ENCODE measurements at places on chromosomes 4 and X.

- DNase-seq: no peak
Measured at GRCh38 chr4:110296892-110297291, 98.5 kb upstream of the ELOVL6 start.

DNA sequence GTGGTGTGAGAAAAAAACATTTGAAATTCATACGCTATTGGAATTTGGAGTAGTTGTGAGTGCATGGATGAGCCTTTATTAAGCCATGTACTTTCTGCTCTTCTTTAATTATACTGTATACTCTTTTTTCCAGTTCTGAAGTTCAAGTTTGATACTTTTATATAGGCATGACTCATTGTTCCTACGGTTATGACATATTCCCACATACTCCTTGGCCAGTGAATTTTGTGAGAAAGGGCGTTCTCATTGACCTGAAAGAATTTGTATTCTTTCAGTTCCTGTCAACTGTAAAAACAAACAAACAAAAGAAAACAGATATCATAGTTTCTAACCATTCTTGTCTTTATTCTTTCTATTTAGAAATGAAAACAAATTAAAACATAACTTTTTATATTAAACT lies 407.3 kb downstream of the MAPK10 start:
- DNase-seq: no peak

- DNase-seq: peak; percentile 38
Measured at GRCh38 chrX:19904778-19905367, 17.5 kb upstream of the SH3KBP1 start.

DNA sequence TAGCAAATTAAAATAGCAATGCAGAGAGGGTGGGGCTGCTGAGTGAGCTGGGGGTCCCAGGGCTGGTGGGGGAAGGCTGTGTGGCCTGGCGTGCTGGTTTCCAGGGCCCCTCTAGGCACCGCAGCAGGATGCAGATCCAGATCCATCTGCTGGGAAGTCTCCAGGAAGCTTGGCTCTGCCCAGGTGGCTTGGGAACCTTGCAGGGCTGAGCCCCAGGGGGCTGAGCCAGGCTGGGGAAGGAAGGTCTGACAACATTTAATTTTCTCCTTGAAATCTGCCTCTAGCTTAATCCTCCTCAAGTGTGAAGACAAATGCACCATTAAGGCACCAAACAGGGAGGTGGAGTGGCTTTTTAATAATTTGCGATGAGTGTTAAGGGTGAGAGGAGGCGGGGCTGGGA lies 31.7 kb downstream of the SORCS2 start:
- no peak for DNase-seq

- DNase-seq: no peak
Measured at GRCh38 chrX:154348646-154349358, 25.6 kb downstream of the FLNA start.

- DNase-seq: no peak
Measured at GRCh38 chrX:19063030-19063429, 59.2 kb downstream of the ADGRG2 start.

- DNase-seq: no peak
Measured at GRCh38 chr4:102843273-102843672, 15.9 kb upstream of the UBE2D3 start.

DNA sequence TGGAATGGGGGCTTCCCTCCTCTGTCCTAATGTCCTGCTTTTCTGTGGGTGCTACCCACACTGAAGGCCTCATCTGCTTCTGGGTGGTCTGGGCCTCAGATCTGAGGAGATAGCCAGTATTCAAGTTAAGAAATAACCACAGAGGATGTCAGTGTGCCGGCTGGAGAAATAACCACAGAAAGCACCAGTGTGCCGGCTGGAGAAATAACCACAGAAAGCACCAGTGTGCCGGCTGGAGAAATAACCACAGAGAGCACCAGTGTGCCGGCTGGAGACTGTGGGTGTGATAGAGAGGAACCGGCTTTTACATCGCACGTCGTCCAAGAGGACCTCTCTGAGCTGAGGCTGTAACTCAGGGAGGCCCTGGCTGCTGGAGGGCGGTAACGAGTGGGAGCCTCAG lies 65.7 kb upstream of the PSAPL1 start:
- no peak for DNase-seq

DNA sequence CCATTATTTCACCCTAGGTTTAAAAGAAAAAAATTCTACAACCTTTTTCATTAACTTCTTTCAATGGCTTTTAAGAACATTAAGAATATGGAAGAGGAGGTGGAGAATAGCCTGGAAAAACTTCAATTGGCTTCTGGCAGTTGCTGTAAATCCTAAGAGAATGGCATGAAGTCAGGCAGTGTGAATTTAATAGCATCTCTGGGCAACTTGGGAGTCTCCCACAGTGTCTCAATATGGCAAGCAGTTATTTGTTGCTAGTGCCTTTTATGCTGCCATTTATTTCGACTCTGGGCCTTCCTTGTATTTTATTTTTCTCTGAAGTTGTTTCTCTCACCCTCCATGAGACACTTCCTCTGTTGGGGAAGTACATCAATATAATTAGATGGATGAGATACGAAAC lies 322.1 kb downstream of the CBLL2 start:
- DNase-seq: no peak

DNA sequence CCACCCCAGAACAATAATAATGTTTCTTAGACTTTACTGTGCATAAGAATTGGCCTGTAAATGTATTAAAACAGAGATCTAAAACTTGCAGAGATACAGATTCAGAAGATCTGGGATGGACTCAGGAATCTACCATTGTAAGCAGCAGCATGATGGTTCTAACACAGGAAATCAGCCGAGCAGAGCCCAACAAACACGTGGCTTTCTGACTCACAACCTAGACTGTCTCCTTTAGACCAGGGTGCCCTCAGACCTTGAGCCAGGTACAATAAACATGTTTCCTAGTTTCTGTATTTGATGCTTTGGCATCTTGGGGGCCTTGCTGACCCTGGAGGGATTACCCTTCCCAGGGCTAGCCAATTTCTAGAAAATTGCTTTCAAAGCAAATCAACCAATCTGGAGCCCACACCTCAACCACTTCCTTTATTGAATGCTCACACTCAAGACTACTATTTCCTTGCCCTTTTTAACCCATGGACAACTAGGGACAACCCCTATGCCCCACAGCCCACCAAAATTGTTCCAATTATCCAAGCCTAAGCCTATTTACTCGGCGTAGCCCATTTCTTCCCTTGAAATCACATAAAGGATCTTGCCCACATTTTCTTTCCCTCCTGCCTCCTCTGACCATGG lies 80.5 kb downstream of the TBC1D9 start:
- DNase-seq: no peak

- no peak for DNase-seq
Measured at GRCh38 chr4:76435528-76436319, 695 bp downstream of the SHROOM3 start.

- no peak for DNase-seq
Measured at GRCh38 chr4:23390246-23390645, 499.6 kb downstream of the PPARGC1A start.

GRCh38 chr4:52889354-52889753 lies 27.2 kb downstream of the RASL11B start:
- no peak for DNase-seq

DNA sequence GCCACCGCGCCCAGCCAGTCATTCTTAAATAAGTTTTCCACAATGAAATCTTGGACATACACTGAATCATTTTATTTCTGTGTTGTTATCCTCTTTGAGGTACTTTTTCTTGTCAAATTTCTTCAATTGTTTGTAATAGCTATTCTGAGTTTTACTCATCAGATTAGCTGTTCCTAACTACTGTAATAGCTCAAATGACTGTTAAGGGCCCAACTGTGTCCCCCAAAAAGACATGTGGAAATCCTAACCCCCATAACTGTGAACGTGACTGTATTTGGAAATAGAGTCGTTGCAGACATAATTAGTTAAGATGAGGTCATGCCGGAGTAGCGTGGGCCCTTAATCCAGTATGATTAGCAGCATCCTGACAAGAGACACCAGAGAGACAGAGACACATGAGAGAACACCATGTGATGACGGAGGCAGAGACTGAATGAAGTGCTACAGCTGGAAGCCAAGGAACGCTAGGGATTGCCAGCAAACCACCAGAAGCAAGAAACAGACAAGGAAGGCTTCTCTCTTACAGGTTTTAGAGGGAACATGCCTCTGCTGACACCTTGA lies 22.9 kb downstream of the ACOT9 start:
- DNase-seq: no peak

- no peak for DNase-seq
Measured at GRCh38 chr4:67320645-67321044, 224.7 kb downstream of the CENPC start.

DNA sequence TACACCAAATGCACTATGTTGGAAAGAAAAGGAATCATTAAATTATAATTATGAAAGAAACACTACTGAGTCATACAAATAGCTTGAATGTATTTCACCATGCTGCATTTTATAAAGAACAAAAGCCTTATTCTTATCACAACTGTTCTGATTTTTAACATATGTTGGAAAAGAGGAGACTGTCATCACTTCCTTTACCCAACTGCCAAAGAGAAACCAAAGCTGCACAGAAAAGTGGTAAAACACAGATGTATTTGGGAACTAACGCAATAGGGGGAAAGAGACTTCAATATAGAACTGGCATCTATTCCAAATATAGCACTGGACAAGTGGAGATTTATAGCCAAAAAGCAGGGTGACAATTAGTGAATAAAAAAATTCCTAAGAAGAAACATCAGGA lies 181.0 kb downstream of the SPANXN3 start:
- no peak for DNase-seq

DNA sequence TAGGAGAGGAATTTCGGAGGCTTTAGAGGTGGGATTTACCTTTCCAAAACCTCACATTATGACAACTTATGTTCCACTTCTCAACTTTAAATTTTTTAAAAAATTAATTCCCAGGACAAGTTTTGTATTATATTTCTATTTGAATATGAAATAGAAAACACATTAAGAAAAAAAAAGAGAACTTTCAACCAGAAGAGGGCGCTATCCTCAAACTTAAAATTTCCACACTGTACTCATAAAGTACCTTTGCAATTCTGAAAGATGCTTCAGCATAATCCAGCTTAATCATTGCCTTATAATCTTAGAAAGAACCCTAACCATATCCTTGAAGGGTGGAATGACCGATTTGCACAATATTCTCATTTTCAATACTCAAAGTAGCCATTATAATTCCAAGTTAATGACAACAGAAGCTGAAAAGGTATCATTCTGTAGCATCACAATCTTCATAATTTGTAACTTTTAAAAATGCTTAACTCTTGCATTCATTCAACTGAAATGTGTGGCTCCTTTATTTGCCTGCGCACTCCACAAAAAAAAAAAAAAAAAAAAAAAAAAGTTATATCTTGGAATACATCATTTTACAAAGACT lies 158.0 kb downstream of the KCNIP4 start:
- DNase-seq: peak; percentile 9

GRCh38 chrX:97909245-97909644 lies 1025.5 kb downstream of the RPA4 start:
- peak; percentile 61 for DNase-seq

GRCh38 chrX:129932821-129933321 lies 26.9 kb downstream of the UTP14A start:
- peak; percentile 1 for DNase-seq

- no peak for DNase-seq
Measured at GRCh38 chrX:24229976-24230375, 80.4 kb downstream of the ZFX start.

- DNase-seq: no peak
Measured at GRCh38 chrX:13339607-13340006, 19.8 kb upstream of the ATXN3L start.

DNA sequence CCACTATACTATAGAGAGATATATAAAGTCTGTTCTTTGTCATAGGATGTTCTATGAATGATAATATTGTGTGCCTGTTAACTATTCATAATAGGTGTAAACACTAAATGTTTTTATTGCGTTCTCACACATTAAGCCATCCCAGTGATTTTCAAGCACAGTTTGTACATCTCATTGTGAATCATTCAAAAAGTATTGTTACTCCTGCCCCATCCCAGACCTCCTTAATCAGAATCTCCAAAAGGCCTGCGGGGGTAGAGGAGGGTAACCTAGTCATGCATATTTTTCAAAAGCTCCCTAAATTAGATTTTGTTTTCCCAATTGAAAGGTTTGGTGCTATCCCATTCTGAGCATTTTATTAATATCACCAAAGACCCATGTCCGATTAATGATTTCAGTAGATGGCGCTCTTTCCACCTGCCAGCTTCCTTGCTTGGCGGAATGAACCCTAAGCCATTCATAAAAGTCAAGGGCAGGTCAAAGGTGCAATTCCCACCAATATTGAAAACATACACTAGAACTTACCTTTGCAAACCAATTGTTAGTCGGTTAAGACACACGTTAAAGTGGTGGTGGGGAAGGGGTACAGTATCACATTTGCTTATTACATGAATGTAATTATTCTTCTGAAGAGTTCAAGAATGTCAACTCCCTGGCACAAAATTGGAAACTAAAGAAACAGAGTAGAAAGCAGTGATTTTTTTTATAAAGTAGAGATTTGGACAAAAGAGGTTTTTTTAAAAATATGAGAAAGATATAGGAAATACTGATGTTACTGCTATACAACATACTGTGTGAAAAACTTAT lies 5.8 kb upstream of the TET2 start:
- DNase-seq: no peak

GRCh38 chr4:111650674-111651086 lies 494.6 kb upstream of the FAM241A start:
- DNase-seq: no peak

DNA sequence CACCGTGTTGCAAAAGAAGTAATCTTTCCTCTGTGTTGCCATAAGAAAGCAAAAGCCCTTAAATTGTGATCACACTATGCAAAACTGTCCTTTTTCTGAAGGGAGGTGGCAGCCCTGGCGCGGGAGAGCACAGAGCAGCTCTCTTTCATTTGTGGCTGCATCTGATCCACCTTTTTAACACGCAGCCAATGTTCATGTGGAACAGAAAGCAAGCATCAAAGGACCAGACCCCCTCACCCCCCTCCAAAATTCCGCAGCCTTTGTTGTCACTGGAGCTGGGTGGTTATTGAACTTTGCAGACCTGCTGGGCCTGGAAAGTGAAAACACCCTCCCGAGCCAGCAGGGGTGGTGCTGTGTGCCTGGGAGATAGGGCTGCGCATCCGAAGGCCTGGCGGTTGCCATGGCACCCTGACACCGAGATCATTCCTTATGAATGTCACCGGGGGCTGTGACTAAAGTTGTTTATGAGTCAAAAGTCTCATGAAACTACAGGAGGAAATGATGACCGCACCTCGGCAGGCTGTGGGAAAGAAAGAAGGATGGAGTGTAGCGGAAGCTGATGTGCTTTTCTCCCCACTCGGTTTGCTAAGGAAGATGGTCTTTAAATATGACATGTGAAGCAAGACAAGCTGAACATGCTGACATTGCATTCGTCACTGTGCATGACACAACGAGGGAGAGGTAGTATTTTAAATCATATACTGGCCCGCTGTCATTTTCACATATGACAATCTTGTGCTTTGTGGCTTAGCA lies 367.4 kb downstream of the UNC5C start:
- peak; percentile 6 for DNase-seq

GRCh38 chrX:130124577-130124976 lies 14.3 kb upstream of the ELF4 start:
- DNase-seq: no peak

- no peak for DNase-seq
Measured at GRCh38 chr4:71095545-71095944, 102.1 kb downstream of the DCK start.

DNA sequence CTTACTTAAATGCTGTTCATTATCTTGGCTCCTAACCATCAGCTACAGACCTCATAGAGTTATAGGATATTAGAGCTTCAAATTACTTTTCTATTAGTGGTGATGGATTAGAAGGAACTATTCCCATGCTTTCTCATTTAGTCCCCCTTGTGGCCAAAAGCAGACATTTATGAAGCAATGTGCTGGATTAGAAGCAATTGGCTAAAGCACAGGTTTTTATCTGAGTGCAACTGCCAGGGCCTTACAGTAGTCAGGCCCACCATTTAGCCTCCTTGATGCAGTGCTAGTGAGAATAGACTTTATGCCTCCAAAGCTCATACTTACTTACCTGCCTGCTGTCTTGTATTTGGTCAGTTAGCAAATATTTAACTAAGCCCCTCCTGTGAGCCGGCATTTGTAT lies 93.0 kb downstream of the TSPAN7 start:
- DNase-seq: peak; percentile 40

All from inflammatory macrophage treated with lipopolysaccharide for 4 hours (primary cell).